ENCODE measurements at places on chromosomes 6 and 20.

GRCh38 chr6:138000941-138001340 lies 106.3 kb downstream of the PERP start:
- no peak for DNase-seq

DNA sequence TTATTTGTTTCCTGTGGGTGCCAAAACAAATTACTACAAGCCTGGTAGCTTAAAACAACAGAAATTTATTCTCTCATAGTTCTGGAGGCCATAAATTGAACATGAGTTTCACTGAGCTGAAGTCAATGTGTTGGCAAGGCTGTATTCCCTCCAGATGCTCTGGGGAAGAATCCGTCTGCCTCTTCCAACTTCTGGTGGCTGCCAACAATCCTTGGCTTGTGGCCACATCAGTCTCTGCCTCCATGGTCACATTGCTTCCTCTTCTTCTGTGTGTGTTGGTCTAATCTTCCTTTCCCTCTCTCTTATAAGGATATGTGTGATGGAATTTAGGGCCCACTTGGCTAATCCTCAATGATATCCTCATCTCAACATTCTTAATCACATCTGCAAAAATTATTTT lies 92.8 kb upstream of the EPB41L1 start:
- DNase-seq: no peak

DNA sequence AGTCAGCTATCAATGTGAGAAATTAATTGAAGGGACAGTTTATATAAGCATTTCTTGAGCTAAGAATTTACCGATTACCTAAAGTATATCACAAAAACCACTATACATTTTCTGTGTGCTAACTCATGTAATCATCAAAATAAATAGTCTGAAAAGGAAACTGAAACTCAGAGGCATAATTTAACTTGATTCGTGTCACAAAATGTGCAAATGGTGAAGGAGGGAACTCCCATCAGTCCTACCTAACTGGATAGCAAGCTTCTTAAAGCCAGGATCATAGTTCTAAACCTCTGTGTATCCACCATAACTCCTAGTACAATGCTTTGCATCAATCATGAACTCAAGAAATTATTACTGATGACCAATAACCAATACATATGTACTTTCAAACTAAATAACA lies 91.0 kb downstream of the ASCC3 start:
- DNase-seq: no peak

GRCh38 chr20:63694584-63695423 lies 1.6 kb upstream of the TNFRSF6B start:
- DNase-seq: no peak

- no peak for DNase-seq
Observed at GRCh38 chr20:18650224-18650623, 62.4 kb downstream of the DTD1 start.

DNA sequence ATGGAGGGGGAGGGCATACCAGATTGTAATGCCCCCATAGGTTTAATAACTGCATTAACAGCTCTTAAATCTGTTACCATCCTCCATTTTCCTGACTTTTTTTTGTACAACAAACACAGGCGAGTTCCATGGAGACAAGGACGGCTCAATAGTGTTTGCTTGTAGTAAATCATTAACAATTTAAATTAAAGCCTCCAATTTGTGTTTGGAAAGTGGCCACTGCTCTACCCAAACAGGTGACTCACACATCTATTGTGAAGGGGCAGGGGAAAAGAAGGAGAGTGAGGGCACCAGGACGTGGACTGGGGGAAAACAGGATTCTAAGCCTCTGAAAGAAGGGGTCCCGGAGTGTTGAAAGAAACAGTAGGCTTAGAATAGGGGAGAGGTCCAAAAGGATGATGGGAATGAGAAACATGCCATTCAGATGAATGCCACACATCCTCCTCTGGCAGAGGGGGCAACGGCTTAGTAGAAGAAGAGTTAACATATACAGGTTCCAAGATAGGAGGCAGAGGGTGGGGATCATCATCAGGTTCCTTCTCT lies 6.9 kb downstream of the GLYATL3 start:
- no peak for DNase-seq

GRCh38 chr6:11093376-11093625 lies 333 bp upstream of the SMIM13 start:
- no peak for DNase-seq
